ENCODE measurements at places on chromosomes 4 and X. TPM values are rescaled to one million over a fixed set of nuclear protein-coding genes. Genes with fewer than 3 reads are reported as not detected.

DNA sequence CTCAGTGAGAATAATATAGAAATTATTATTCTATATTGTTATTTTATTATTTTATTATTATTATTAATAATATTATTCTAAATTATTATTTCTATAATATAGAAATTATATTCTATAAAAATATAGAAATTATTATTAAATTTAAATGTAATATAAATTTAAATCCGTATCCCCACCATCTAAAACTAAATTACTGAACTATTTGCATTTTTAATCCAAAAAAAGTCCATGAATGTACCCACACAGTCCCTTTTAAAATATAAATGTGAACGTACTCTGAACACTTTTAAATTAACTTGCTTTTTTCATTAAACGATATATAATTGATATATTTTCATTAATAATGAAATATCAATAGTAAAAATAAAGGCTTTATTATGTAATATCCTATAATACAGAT is 248.3 kb upstream of the PCDH7 start:
- H3K27ac ChIP-seq: no peak overlapping the region

The TMEM165 gene
- total RNA-seq: 61.9 TPM

The SLC4A4 gene
- 1.3 TPM for total RNA-seq

DNA sequence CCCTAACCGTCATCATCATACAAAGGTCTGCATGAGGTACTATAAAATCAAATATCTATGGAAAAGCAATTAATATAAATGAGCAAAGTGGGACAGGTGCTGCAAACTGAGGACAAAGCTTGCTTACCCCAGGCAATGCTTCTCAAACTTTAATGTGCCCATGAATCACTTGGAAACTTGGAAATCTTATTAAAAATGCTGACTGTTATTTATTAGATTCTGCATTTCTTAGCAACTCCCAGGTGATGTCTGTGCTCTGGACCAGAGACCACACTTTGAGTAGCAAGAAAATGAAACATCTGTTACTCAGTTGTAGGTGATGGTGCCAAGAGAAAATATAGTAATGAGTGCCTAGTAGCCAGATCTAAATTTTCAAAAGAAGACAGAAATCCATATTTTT is 890.4 kb upstream of the FTHL17 start:
- no peaks in the 10 kb centered on the region for H3K4me1 ChIP-seq
- no peak overlapping the region for H3K27ac ChIP-seq
- H3K4me3 ChIP-seq: no peak overlapping the region

- no peaks in the 10 kb centered on the region for H3K4me1 ChIP-seq
- no peak for DNase-seq
- H3K27me3 ChIP-seq: no peaks in the 10 kb centered on the region
- no peaks in the 10 kb centered on the region for H3K36me3 ChIP-seq
- no peak overlapping the region for H3K27ac ChIP-seq
- no peak overlapping the region for H3K4me3 ChIP-seq
These were observed 202.4 kb downstream of the ADAMTS3 start for GRCh38 chr4:72366601-72367000.

DNA sequence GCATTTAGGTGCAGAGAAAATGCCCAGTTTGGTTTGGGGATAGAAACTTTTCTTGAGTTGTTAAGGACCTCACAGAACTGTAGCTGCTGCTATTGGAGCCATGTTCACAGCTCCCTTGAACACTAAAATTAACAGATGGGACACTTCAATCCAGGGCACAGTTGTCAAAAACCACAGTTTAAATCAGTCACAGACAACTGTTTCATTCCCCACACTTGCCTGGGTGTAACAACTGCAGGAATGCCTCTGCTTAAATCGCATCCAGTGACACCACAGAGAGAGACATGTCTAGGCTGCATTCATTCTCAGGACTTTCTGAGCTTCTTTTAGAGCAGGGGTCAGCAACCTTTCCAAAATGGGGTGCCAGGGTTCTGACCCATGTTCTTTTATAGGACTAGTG is 12.7 kb upstream of the CAPN6 start:
- no peaks in the 10 kb centered on the region for H3K4me1 ChIP-seq
- H3K4me3 ChIP-seq: no peak overlapping the region
- no peak for DNase-seq
- H3K27ac ChIP-seq: no peak overlapping the region

The TMEM184C gene
- total RNA-seq: 19.2 TPM

All from activated CD4-positive, alpha-beta T cell treated with anti-CD3 and anti-CD28 coated beads, Interleukin-2, amount 10 ng/mL, durations not matched to agents 7 days and 5 days (primary cell).